ENCODE measurements at places on chromosomes 12 and 14. TPM values are rescaled to one million over a fixed set of nuclear protein-coding genes. Genes with fewer than 3 reads are reported as not detected.

CLEC4E gene
- 0.17 TPM for total RNA-seq

RAD9B gene
- 0.32 TPM for total RNA-seq

DAO gene
- total RNA-seq: 0.75 TPM

CLEC1B gene
- not detected for total RNA-seq

VRTN gene
- 0.43 TPM for total RNA-seq

CLMN gene
- 5.3 TPM for total RNA-seq

GPHN gene
- total RNA-seq: 15.9 TPM

CSRP2 gene
- total RNA-seq: 56.8 TPM

OR6C2 gene
- 0.66 TPM for total RNA-seq

PMCH gene
- total RNA-seq: not detected

HOXC9 gene
- 15.8 TPM for total RNA-seq

MANSC4 gene
- not detected for total RNA-seq

SPATA7 gene
- total RNA-seq: 4.9 TPM

TAS2R14 gene
- 4.7 TPM for total RNA-seq

CCDC88C gene
- total RNA-seq: 13.9 TPM

PCED1B gene
- 4.7 TPM for total RNA-seq

KRT77 gene
- 0.34 TPM for total RNA-seq

CARMIL3 gene
- 28.7 TPM for total RNA-seq

ARHGEF25 gene
- total RNA-seq: 16.9 TPM

CLEC4C gene
- not detected for total RNA-seq

EPS8 gene
- 7.8 TPM for total RNA-seq

LRP1-AS gene
- total RNA-seq: 0.81 TPM

CLEC2A gene
- not detected for total RNA-seq

CACNB3 gene
- 35.9 TPM for total RNA-seq

SLC6A15 gene
- 30.6 TPM for total RNA-seq

IFNG-AS1 gene
- total RNA-seq: 0.57 TPM

TGFB3 gene
- 2.3 TPM for total RNA-seq

PRKAB1 gene
- 44.2 TPM for total RNA-seq

TCL1B gene
- total RNA-seq: 0.32 TPM

SOX5 gene
- 12.9 TPM for total RNA-seq

TAS2R9 gene
- 0.69 TPM for total RNA-seq

HOXC11 gene
- total RNA-seq: not detected

NEUROD4 gene
- 0.11 TPM for total RNA-seq

DNAJC22 gene
- 0.81 TPM for total RNA-seq

ARF6 gene
- total RNA-seq: 12.7 TPM

All from motor neuron (in vitro differentiated cells).